ENCODE measurements at places on chromosomes 13 and 19.

GRCh38 chr13:32334671-32335070 is 19.4 kb downstream of the BRCA2 start:
- peak; percentile 12 for DNase-seq

- DNase-seq = no peak
These were observed 35.7 kb downstream of the TFDP1 start for GRCh38 chr13:113620036-113620796.

DNA sequence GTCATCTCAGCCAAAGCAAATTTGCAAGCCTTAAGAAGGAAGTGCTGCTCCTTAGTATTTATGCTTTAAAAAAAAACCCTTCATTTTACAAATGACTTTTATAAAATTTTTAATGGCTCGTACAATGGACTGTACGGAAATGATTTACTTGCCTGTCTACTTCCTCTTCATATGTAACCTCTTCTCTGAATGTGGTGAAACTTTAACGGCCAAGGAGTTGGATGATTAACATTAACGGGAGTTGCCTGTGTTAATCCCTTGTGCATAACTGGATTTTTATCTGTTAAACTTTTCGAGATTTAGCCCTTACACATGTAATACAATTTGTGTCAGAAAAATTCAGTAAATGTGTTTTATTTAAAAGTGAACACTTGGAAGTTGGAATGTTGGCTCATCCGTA is 429.4 kb downstream of the TBC1D4 start:
- no peak for DNase-seq

- no peak for DNase-seq
These were observed 144.4 kb downstream of the ZIC5 start for GRCh38 chr13:99827011-99827772.

DNA sequence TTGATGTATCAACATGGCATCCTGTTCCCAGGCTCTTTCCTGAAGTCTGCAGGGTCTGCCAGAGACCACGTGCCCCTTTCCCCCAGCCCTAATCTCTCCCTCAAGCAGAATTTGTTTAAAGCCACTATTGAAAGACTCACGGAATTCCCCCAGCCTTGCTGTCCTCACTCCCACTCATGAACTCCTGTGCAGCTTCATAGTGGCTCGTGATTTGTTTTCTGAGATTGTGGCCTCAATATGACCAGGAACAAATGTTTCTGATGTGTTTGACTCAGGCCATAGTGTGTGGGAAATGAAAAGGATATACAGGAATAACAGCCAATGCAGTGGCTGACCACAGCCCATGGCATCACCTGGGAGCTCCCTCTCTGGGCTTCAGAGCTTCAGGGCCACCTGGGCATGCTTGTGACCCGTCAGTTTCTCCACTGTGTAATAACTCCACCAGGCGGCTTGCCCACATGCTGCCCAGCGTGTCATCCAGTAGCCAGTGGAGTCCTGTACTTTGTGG is 8.1 kb upstream of the SERPINE3 start:
- no peak for DNase-seq

DNA sequence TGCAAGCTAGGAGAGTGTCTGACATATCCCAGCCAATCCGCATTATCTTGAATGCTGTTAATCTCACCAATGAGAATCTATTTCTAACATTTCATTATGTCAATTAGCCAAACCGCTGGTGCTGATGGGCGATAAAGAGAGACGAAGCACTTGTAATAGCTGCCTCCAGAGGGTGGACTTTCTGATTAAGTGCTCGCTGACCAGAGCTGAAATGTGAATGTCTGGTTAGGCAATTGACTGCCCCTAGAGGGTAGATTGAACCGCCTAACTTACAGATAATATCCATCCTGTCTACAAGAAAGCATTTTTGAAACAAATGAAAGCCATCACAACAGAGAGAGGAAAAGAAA is 552 bp upstream of the GRWD1 start:
- peak; percentile 89 for DNase-seq

- DNase-seq = no peak
These were observed 2.2 kb downstream of the TJP3 start for GRCh38 chr19:3710265-3710812.

DNA sequence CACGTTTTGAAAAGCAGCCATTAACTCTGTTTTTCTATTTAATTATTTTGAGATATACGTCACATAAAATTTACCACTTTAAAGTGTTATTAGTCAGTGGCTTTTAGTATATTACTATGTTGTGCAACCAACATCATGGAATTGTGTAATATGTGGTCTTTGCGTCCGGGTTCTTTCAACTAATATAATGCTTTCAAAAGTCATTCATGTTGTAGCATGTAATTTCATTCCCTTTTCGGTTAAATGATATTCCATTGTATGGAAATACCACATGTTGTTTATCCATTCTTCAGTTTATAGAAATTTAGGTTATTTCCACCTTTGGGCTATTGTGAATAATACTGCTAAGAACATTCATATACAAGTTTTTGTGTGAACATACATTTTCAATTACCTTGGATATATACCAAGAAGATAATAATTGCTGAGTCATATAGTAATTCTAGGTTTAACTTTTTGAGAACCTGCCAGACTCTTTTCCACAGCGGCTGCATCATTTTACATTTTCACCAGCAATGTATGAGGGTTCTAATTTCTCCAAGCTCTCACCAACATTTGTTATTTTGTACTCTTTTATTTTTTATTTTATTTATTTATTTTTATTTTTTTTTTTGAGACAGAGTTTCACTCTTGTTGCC is 28.1 kb upstream of the CLDN10 start:
- no peak for DNase-seq

- DNase-seq = no peak
These were observed 140.5 kb downstream of the SLC7A1 start for GRCh38 chr13:29454931-29455481.

- DNase-seq = no peak
These were observed 33.7 kb upstream of the TEX29 start for GRCh38 chr13:111286749-111287148.

- DNase-seq = peak; percentile 37
These were observed 77.2 kb downstream of the KLF12 start for GRCh38 chr13:74056801-74057542.

GRCh38 chr13:50679321-50679720 is 164.2 kb downstream of the DLEU7 start:
- DNase-seq = no peak

- DNase-seq = no peak
These were observed 44.7 kb downstream of the ARHGEF18 start for GRCh38 chr19:7393459-7393858.

GRCh38 chr19:41871573-41872383 is 5.3 kb upstream of the CD79A start:
- DNase-seq = no peak

All from umbilical cord (tissue), 2 donors.